ENCODE measurements at places on chromosomes 3 and 15.

DNA sequence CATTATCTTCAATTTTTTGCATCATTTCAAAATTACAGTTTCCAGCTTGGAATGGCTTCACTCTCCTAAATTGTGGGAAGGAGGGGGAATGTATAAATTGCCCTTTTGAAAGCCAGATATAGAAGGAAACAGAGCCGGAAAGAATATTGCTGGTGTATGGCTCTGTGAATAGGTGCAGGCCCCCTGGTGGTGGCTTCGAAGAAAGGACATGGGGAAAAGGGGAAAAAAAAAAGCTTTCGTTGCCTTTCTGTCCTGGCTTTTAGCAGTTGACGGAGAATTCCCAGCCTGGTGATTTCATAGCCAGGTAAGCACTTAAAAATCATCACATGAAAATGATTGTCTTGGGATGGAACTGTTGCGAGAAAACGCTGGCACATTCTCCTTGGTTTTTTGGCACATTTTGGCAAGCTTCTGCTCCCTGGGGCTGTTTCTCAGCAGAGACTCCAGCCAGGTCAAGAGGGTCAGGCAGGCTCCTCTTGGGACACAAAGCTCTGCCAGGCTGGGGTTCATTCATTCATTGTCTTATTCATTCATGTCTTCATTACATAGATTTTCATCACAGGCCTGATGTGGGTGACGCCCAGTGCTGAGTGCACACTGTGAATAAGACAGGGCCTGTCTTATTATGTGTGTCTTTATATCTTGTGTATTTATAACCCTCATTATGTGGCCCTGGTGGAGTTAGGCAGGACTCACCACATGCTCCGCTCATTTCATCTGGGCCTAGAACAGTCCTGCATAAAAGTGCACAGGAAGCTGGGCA lies 300.0 kb upstream of the TPM1 start:
- DNase-seq = peak; percentile 92

- DNase-seq = no peak
These were observed 610.7 kb upstream of the GRM7 start for GRCh38 chr3:6250167-6250566.

- DNase-seq = peak; percentile 98
These were observed 77.1 kb upstream of the MEX3B start for GRCh38 chr15:82122746-82123400.

- peak; percentile 80 for DNase-seq
These were observed 88.1 kb upstream of the THRB start for GRCh38 chr3:24582431-24583403.

DNA sequence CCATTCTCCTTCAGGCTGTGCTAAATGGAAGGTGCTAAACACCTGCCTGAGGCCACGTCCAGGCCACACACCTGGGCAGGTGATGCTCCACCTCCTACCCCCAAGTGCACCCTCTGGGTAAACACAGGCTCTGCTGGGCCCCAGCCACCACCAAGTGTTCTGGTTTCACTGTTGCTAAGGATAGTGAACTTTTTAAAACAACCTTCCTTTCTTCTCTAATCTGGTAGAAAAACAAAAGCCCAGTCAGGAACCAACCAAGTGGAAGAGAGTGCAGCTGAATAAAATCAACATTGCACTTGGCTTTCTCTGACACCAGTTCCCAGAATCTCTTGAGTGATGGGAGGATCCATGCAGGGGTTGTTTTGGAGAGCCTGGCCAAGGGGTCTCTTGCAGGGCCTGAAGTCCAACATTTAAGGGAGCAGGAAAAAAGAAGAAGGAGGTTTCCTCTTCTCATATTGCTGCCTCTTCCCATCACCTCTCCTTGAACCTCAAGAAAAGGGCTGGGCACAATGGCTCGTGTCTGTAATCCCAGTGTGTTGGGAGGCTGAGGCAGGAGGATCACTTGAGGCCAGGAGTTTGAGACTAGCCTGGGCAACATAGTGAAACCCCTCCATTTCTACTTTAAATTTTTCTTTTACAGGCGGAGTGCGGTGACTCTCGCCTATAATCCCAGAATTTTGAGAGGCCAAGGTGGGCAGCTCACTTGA lies 26.2 kb upstream of the ATP13A3 start:
- DNase-seq = no peak

GRCh38 chr3:10310578-10310977 lies 10.3 kb downstream of the SEC13 start:
- peak; percentile 60 for DNase-seq

DNA sequence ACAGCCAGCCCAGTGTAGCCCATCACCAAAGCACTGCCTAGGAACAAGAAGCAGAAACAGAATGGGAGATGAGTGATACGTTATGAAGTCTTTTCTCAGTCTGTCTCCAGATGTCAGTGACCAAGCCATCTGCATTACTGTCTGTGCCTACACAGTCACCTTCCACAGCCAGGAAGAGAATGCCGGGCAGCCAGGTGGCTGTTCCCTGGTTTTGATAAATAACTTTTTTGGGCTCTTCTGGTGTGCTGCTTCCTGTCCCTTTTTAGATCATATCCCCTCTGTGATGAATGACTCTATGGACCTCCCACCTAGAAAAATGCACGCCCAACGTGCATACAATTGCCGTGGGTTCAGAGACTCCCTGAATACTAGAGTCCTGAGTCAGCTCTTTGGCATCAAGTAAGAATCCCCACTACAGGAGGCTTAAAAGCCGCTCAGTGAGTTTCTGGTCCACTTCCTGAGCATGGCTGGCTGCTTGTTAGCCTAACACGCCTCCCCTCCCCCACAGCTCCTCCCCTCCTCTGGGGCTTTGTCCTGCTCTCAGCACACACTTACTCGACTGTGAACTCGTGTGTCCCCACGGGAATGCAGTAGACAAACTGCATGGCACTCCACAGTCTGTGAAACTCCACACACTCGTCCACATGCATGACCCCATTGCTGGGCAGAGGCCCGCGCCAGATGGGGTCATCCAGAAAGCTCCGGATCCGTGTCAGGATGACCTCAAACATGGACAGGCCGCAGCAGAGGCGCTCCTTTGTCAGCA lies 34.7 kb downstream of the NIPA2 start:
- DNase-seq = peak; percentile 95

GRCh38 chr3:195259154-195259474 lies 11.8 kb downstream of the XXYLT1 start:
- peak; percentile 70 for DNase-seq
